ENCODE measurements at places on chromosomes 1 and 21.

GRCh38 chr1:206581571-206581981 lies 30.7 kb downstream of the EIF2D start:
- DNase-seq, result peak; percentile 69

DNA sequence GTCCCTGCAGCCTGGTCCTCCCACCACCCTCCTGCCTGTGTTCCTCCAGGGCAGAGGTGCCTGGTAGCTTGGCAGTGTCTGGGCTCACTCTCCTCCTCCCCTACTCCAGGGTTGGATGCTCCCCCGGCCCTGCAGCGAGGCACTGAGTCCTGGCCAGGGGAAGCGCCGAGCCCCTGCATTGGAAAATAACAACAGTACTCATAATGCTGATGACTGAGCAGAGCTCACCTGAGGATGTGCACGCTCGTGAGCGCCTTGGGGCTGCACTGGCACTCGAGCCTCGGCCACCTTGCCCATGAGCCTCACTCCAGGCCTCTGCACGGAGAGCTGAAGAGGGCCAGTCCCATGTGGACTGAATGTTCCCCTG lies 6.0 kb upstream of the ACTRT2 start:
- no peak for DNase-seq

DNA sequence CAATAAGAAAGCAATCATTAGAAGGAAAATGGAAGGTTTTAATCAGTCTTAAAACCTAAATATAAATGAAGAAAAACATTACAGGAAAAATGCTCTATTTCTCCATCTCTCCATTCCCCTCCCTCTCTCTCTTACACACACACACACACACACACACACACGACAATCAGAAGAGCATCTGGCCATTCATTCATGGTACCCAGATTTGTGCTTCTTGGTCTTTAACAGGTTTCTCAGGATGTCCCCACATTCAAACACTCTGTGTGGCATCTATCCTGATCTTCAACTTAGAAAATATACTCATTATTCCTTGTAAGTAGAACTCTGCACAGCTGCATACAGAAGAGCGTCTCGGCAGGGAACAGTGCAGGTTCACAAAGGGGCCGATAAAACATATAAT lies 779 bp downstream of the LRRC40 start:
- no peak for DNase-seq

DNA sequence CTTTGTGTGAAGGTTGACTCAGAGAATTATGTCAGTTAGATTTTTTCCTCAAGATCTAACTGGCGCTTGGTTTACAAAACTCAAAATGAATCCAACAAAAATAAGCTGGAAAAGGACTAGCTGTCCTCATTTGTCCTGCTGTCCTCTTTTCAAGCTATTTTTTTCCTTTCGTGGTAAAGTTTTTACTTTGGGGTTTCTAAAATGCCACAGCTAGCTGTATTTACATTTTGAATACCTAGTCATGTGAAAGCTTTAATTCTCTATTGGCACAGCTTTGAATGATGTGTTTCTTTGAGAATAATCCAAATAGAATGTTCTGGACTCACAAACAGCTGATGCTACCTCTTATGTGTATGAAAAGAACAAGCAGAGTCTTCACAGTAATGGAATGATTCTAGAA lies 673.6 kb upstream of the NR5A2 start:
- DNase-seq, result no peak

- DNase-seq, result no peak
Measured at GRCh38 chr1:84771895-84772294, 81.6 kb upstream of the SSX2IP start.

DNA sequence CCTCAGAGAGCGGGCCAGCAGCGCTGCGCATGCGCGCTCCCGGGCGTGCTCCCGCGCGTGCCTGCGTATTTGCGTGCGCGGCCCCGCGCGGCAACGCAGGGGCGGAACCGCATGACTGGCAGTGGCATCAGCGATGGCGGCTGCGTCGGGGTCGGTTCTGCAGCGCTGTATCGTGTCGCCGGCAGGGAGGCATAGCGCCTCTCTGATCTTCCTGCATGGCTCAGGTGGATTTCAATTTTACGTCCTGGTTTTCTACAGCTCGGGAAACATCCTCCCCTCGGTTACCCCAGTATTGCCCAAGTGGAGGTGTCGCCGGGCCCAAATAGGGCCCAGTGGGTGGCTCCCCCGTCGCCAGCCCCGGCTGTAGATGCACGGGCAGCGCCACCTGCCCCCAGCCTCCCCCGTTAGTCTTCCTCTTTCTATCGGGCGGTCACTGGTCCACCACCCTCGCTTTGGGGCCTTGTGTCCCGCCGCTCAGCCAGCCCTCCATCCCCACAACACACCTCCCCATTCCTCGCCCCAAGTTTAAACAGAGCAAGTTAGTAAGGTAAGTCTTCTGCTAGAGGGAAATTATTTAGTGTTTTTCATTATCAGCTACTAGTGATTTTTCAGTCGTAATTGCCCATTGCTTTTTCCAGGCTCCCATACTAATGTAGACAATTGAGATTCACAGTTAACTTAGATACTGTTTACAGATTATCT lies at the start of gene LYPLAL1:
Gene LYPLAL1 (plus strand): TSS at position 121 of the 702 bp plus-strand sequence. CDS start 13 bp downstream, at position 134.
- DNase-seq, result peak; percentile 89

DNA sequence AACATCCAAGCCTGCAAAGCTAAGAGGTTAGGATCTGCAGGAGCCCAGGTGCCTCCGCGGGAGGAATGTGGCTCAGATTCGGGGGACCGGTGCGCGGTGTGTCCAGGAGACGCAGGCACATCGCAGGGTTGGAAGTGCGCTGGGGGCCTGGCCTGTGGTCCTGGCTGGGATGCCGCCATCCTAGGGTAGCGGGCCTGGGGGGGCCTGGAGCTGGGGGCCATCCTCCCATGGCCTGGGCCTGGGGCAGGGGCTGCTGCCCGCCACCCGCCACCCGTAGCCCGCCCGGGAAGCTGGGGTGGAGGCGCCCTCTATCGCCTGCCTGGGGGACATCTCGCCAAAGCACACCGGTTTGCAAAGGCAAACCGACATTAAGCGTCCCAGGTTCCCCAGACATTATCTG lies 170.6 kb upstream of the ARHGEF16 start:
- DNase-seq, result peak; percentile 31

GRCh38 chr1:15249081-15249480 lies 2.1 kb downstream of the FHAD1 start:
- DNase-seq, result peak; percentile 69

Measured in activated naive CD8-positive, alpha-beta T cell treated with anti-CD3 and anti-CD28 coated beads, Interleukin-2, amount 50 U/mL, for 24 hours (primary cell).